ENCODE measurements at places on chromosomes 6 and 20.
A peak's percentile ranks its signal among the peaks of the same experiment; 100 is the strongest.

DNA sequence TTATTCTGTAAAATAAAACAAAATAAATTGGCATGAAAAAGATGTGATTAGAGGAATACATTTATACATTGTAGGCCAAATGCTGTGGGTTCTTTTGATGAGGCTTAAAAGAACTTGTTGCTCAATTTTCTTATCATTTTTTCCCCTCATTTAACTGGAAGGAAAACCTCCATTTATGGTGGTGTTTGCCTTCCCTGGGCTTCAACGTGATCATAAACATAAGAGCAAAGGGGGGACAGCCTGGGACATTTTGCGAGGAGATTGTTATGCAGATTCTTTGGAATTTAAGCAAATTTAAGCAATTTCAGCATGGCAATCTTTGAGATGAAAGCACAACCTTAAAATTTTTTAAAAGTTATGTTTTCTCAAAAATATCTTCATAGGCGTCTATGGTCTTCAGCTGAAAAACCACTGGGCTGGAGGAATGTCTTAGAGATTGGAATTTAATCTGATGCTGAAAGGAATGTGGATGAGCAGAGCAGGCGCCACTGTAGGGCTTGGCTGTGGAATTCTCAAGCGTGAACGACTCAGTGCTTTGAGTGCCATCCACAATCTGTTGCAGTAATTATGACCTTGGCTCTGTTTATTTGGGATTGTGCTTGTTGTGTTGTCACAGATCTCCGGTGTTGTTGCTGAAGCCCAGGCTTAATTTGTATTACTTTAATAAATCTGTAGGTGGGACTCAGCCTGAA lies 149.4 kb upstream of the MLIP start:
- DNase-seq: no peak

DNA sequence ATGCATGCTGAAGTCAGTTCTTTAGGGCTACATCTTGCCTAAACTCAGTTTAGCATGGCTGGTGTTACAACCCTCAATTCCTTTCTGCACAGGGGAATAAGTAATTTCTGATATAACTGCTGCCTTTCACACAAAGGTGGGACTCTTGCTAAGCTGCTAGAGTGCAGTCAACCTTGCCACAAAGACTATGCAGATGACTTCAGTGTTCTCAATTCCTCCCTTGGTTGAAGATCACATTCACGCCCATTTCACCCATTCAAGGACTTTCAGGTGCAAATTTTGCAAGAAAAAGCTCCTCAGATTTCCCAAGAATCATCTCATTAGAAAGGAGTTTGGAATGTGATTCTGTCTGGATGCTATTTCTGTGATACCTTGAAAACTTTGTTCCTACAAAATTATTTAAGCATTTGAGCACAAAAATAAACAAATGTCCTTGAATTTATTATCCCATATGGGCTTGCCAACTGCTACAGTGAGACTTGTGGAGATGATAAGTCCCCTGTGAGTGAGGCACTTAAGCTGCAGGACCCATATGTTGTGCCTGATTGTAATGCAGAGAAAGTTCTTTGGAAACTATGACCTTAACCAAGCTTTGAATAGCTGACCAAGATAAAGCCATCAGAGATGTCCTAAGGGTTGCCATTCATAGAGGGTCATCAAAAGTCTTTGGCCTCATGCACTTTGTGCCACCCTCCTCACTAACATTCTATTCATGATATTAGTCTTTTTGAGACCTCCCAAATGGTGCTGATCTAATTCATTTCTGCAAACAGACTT lies 111.8 kb downstream of the PLCB4 start:
- no peak for DNase-seq

DNA sequence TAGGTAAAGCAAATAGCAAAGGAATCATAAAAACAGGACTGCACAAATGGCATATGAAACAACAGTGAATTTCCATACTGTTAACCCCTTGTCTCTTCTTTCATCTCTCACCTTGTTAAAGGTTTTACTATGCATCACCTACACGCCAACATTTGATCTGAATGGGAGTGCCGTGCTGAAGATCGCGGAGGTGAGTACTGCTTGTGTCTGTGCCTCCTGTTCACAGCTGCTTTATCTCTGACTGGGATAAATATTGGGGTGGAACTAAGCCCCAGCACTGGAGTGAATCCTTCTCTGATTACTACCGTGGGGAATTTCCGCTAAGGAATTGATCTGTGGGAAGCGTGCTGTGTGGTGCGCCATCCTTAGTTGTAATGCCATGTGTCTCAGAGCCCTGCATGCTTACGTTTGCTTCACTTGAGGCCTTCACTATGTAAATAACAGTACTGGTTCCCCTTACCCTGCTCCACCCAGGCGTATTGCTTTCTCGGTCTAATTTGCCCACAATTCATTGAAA lies 11.4 kb upstream of the PBOV1 start:
- DNase-seq: no peak

GRCh38 chr6:5125152-5126006 lies 40.2 kb downstream of the PPP1R3G start:
- no peak for DNase-seq

DNA sequence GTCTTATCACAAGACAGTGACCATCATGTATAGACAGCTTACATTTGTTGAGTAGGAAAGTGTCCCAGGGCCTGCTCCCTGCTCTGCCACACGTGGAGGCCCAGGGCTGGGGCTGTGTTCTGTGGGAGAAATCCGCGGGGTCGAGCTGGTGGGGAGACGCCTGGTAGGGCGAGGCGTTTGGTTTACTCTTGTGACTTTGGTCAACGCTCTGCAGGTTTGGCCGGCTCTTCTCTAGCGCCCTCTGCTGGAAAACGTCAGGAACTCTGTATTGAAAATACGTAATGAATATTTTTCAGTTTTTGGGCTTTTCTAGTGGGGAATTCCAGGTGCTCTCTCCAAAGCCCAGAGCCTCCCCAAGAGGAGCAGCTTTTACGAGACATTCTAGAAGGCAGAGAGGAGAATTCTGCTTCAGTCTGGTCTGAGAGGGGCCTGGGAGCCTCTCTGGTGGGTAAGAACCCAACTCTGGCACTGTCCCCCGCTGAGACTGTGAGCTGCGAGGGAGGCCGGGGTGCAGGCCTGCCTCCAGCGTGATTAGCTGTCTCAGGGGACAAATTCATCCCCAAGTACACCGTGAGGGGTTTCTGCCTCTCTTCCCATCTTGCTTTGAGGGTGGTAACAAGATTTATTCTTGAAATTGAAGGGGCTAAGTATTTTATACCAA lies 112.6 kb upstream of the RALGAPA2 start:
- DNase-seq: peak; percentile 79

- DNase-seq: no peak
Observed at GRCh38 chr6:157814883-157815282, 8.2 kb upstream of the SNX9 start.

GRCh38 chr6:143299253-143300166 lies 151.0 kb downstream of the ADAT2 start:
- DNase-seq: no peak

DNA sequence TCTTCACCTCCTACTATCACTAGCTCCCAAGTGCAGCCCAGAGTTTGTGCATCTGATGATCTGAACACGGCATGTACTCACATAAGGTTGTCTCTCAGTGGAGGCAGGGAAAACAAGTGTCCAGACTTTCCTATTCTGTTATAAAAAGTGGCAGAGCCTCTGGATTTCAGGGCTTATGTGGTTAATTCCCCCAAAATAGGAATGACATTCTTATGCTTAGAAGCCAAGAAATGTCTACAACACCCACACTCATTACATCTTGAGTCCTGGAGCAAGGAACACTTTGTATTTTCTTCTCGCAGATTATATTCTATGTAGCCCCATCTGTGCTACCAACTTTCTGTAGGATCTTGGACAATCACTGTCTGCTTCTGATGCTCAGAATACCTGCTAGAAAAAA lies 13.5 kb upstream of the SEMG1 start:
- DNase-seq: no peak

GRCh38 chr20:51931371-51931781 lies 129.1 kb upstream of the SALL4 start:
- DNase-seq: no peak

GRCh38 chr6:57130661-57131177 lies 40.7 kb downstream of the ZNF451 start:
- no peak for DNase-seq

DNA sequence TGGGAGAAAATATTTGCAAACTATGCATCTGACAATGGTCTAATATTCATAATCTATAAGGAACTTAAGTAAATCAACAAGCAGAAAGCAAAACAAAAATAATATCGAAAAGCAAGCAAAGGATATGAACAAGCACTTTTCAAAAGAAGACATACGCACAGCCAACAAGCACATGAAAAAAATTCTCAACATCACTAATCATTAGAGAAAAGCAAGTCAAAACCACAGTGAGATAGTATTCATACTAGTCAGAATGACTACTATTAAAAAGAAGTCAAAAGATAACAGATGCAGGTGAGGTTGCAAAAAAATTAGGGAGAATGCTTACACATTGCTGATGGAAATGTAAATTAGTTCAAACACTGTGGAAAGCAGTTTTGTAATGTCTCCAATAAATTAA lies 410.2 kb downstream of the MMUT start:
- no peak for DNase-seq

DNA sequence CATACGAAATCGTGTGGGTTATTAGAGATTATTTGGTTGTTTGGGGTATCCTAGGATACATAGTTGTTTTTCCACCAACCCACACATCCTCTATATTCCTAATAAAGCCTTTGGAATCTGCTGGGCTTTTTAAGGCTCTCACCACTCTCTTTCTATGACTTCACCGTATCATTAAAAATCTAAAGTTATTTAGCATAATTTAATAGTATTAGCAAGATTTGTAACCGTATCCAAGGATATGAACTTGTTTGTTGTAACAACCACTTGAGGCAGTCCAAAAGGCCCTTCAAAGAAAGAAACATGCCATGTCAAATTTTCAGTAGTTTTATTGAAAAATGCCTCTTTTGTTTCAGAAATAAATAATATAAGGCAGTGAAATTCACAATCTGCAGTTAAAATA lies 121.8 kb downstream of the COL12A1 start:
- DNase-seq: no peak

- DNase-seq: peak; percentile 54
Observed at GRCh38 chr6:52361414-52361944, 472 bp upstream of the PAQR8 start.

GRCh38 chr20:33840759-33841435 lies 29.7 kb downstream of the CHMP4B start:
- no peak for DNase-seq

GRCh38 chr6:54981276-54981609 lies 134.7 kb downstream of the FAM83B start:
- DNase-seq: no peak

GRCh38 chr6:6466967-6467761 lies 121.4 kb upstream of the LY86 start:
- no peak for DNase-seq

DNA sequence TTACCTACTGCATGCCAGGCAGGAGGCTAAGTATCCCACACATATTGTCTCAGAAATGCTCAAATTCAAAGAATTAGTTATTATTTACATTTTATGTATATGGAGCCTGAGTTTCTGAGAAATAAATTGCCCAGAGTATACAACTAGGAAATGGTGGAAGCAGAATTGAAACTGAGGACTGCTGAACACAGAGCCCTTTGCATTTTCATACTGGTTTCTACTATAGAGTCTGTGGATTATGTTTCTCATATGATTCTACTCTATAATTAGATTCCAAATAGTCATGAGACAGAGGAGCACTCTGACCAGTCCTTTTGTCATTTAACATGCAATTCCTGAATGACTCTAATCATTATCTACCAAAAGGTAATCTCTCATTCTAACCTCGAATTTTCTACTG lies 254.3 kb downstream of the LMBRD1 start:
- no peak for DNase-seq

GRCh38 chr6:96939007-96939805 lies 14.7 kb downstream of the KLHL32 start:
- no peak for DNase-seq

DNA sequence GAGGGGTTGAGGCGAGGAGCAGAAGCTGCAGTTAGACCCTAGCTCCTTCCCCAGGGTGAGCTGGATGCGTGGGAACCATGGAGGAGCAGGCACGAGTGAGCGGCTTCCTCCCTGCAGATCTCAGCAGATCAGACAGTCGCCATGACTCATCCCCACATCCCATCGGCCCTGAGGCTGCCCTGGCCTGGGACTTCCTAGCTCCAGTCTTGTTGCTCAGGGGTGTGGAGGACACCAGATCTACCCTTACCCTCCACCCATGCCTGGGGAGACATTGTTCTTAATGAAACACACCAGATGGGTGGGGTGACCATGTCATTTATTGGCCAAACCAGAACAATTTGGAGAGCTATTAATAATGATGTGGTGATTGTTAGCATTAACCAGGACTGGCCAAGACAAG lies 36.3 kb upstream of the TGM2 start:
- no peak for DNase-seq

DNA sequence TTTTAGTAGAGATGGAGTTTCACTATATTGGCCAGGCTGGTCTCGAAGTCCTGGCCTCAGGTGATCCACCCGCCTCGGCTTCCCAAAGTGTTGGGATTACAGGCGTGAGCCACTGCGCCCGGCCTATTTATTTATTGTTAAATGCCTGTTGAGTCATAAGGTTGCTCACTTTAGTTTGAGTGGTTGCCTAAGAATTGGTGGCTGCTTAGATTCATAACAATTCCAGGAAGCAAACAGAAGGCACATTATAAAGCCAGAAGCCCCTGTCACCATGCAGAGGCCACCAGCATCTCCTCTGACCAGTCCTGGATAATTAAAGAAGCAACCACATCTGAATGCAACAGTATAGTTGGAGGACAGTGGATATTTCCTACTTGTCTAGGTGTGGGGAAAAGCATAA lies 24.0 kb upstream of the ARMH2 start:
- no peak for DNase-seq

DNA sequence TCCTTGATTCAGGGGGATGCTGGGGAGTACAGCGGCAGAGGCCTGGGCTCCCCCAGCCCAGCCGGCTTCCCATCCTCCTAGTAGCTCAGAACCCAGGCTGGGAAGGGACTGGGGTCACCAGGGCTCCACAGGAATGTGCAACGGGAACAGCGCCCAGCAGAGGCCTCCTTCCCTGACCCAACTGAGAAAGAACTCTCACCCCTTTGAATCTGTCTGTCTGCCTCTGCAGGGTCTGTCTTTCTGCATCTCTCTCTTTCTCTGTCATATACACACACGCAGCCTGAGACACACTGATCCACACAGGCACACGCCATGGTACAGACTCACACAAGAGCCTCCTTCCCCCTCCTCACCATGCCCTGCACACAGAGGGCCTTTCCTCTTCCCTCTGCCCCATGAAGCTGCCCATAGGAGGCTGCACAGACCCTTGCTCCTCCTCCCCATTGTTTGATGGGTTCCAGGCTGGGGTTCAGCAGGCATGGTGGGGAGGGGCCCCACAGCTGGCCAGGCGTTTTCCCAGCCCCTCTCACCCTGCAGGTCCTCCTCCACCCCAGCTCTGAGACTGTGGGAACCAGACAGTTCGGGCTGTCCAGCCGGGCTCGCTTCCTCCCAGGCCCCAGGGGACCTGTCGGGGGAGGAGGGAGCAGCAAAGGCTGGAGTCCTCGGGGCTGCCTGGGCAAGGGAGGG lies 2.8 kb downstream of the FOXS1 start:
- no peak for DNase-seq

DNA sequence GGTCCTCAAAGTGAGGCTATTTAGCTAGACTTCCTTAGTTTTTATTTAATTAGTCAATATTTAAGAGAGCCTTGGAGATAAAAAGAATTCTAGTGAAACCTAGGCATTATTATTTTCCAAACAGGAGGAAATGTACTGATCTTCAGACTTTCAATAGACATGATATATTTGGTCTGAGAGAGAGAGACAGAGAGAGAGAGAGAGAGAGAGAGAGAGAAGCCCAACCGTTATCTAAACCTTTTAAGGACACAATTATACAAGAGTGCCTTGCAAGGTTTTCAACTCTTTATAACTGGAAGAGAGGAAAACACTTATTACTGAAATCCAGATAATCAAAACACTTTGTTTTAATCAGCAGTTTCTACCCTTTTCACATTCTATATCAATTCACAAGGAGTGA lies 64.8 kb downstream of the BACH2 start:
- DNase-seq: no peak

All from activated CD8-positive, alpha-beta memory T cell treated with anti-CD3 and anti-CD28 coated beads, Interleukin-2, amount 50 U/mL, for 48 hours (primary cell).